ENCODE measurements at places on chromosomes 12 and 14. TPM values are rescaled to one million over a fixed set of nuclear protein-coding genes. Genes with fewer than 3 reads are reported as not detected.
A peak's percentile ranks its signal among the peaks of the same experiment; 100 is the strongest.

Gene PRIMA1
- 1.7 TPM for total RNA-seq

DNA sequence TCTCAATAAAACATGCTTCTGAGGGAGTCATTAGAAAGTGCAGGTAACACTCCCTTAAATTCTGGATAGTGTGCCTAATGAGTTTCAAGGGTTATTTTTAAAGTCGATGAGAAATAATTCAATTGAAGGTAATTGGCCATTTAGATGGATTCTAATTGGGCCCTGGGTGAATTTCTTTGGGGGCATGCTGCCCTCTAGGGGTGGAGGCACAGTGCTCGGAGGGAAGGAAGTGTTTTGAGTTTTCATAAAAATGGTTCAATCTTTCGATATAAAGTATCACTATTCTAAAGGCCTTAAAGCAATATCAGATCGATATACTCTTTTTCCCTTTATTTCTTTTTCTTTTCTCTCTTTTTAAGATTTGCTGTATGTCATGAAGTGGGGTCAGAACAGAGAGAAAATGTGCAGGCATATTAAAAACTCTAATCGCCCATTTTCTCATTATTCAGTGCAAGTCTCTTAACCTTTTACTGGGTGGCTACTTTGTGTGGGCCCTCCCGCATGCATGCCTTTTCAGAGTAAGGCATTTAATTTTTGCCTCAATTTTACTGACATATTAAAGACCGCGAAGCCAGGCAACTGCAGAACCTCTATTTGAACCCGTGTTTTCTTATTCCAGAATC, 25.5 kb downstream of the NKX2-8 start:
- no peak overlapping the region for H3K27ac ChIP-seq
- DNase-seq: no peak
- peaks cover 7% of the 10 kb centered on the region for H3K27me3 ChIP-seq
- H3K4me3 ChIP-seq: no peak overlapping the region
- H3K36me3 ChIP-seq: no peaks in the 10 kb centered on the region

Gene KRT85
- total RNA-seq: not detected

DNA sequence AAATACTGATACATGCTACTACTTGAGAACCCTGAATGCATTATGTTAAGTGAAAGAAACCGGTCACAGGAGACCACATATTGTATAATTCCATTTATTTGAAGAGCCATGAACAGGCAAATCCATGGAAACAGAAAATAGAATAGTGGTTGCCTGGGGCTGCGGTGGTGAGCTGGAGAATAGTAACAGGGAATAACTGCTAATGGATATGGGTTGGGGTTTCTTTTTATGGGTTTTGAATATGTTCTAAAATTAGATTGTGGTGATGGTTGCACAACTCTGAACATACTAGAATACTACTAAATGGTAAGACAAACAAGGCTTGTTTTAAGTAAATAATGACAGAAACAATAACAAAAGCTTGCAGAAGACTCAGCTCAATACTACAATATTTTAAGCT, 293.0 kb downstream of the BTG1 start:
- no peaks in the 10 kb centered on the region for H3K4me1 ChIP-seq
- no peaks in the 10 kb centered on the region for H3K36me3 ChIP-seq
- H3K27me3 ChIP-seq: no peaks in the 10 kb centered on the region
- no peak overlapping the region for H3K27ac ChIP-seq
- DNase-seq: no peak

DNA sequence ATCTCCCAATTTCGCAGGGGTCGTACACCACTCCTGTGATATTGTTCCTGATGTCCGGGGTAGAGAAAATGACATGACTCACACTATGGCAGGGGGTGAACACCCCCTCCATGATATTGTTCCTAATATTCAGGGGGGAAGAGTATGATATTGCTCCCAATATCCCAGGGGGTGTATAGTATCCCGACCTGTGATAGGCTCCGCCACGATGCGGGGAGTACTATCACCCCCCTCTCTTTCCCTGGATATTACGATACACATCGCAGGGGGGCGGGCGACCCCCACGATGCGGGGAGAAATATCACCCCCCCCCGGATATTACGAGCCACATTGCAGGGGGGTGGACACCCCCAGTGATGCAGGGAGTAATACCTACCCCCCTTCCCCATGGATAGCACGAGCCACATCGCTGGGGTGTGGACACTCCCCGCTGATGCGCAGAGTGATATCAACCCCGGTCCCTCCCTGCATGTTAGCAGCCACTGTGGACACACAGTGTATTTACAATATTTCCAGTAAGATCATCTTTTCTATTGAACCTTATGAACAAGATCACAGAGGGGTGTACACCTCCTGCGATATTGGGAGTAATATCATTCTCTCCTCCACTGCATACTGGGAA, 17.7 kb downstream of the SMIM41 start:
- no peak overlapping the region for H3K27ac ChIP-seq
- H3K27me3 ChIP-seq: no peaks in the 10 kb centered on the region
- H3K36me3 ChIP-seq: no peaks in the 10 kb centered on the region
- no peaks in the 10 kb centered on the region for H3K4me1 ChIP-seq

Gene CLBA1
- total RNA-seq: 22.6 TPM

DNA sequence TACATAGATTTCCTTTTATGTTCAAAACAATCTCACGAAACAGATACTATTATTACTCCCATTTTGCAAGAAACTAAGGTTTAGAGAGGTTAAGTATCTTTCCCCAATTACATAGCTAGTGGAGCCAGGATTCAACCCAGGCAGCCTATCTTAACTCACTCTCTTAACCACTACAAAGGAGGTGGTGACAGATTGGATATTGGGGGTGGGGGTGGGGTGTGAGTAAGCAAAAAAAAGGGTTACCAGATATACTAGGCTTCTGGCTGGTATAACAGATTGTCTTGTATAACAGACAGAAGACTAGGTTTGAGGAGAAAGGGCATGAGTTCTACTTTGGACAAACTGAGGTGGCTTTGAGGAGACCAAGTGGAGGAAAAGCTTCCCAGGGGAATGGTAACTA, 2.1 kb downstream of the GMFB start:
- H3K36me3 ChIP-seq: no peaks in the 10 kb centered on the region
- DNase-seq: no peak
- no peaks in the 10 kb centered on the region for H3K27me3 ChIP-seq
- no peak overlapping the region for H3K4me3 ChIP-seq

DNA sequence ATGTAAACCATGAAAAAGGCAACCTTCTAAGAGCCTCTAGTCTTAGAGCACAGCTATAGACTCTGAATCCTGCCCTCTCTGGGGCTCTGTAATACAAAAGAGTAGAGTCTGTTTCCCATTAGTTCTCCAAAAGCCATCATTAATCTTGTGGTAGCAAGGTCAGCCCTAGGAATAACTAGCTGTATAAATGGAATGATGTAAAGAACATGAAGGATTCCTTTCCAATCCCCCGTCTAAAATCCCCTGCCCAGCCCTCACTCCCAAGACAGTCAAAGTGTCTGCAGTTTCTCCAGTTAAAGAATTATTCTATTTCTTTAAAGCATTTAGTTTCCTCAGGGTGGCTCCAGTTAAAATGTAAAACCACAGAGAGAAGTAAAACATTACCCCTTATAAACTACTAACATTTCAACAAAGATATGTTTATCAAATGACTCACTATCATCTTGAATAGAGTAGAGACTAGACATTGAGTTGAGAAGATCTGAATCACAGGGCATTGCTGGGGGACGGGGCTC, 104.2 kb downstream of the ST8SIA1 start:
- no peak for DNase-seq
- no peaks in the 10 kb centered on the region for H3K4me1 ChIP-seq
- no peaks in the 10 kb centered on the region for H3K27me3 ChIP-seq
- no peak overlapping the region for H3K4me3 ChIP-seq

Gene RABGGTA
- total RNA-seq: 33.9 TPM

DNA sequence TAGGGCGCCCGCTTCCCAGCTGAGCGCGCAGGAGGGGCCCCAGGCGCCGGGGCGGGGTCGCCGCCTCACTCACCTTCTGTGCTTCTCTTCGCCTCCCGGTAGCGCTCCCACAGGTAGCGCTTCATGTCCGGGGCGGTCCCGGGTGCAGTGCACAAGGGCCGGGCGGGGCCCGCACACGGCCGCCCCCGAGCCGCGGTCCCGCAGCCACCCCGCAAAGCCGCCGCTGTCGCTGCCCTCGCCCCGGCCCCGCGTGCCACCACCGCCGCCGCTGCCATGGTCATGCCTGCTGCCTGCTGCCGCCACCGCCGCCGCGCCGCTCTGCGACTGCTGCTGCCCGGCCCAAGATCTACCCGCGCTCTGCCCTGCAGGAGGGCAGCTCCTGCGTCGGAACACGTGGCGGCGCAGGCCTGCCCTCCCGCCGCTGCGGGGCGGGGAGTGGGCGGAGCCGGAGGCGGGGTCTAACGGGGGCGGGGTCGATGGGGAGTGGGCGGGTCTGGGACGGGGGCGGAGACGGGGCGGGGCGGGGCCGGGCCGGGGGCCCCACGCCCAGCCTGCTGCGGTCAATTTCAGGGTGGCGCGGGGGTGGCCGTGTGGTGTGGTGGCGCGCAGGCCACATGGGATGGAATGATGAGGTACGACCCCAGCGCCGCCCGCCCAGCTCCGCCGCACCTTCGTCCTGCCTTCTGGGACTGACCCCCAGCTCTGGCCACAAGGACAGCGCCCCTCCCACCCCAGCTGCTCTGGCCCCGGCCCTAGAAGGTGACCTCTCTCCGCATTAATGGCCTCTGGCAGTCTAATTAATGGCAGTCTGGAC, at the start of gene NT5DC3:
Gene NT5DC3 (minus strand): TSS at position 359 of the 814 bp plus-strand sequence. CDS start 78 bp downstream, at position 281.
- H3K27ac ChIP-seq: peak within 1 kb of the TSS; percentile 93
- no peaks in the 10 kb centered on the region for H3K4me1 ChIP-seq
- peak; percentile 95 for DNase-seq
- H3K4me3 ChIP-seq: peak within 1 kb of the TSS; percentile 62
- H3K36me3 ChIP-seq: no peaks in the 10 kb centered on the region
- no peaks in the 10 kb centered on the region for H3K27me3 ChIP-seq

Gene GLI1
- 2.8 TPM for total RNA-seq
